Posterior cingulate gyrus (tissue), 11 donors: ENCODE measurements at places on chromosomes 3 and 15.
A peak's percentile ranks its signal among the peaks of the same experiment; 100 is the strongest.

DNA sequence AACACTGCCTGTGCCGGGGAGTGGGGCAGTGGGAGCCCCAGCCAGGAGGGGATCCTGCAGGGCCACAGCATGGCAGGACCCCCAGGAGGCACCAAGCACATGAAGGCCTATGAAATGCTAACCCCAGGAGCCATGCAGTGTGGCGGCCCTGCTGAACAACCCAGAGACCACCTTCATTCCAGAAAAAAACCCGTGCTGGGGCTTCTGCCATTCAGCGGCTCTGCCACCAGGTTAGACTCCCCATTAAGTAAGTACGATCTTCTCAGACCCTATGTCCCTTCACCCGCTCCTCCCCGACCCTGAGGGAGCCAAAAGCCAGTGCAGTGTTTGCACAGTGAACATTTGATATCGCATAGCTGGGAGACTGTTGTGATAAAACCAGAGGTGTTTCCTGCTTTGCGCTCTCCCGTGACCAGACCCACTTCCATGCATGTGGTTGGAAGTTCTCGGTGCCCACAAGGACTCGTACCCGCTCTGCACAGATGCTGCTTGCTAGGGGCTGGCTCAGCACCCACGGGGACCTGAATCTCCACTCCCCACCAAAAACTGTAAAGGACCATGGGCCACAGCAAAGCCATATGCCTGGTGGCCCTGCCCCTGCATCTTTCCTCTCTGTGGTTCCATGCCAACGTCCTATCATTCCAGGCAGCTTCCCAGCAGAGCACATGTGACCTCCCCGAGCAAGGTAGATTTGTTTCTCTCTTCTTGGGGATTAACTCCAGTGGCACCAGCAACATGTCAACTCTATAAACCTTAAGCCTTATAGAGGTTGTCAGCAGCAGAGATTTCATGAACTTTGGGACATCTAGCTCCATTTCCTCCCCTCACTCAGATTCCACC, 5.3 kb downstream of the PLA2G4D start:
- no peak for DNase-seq

DNA sequence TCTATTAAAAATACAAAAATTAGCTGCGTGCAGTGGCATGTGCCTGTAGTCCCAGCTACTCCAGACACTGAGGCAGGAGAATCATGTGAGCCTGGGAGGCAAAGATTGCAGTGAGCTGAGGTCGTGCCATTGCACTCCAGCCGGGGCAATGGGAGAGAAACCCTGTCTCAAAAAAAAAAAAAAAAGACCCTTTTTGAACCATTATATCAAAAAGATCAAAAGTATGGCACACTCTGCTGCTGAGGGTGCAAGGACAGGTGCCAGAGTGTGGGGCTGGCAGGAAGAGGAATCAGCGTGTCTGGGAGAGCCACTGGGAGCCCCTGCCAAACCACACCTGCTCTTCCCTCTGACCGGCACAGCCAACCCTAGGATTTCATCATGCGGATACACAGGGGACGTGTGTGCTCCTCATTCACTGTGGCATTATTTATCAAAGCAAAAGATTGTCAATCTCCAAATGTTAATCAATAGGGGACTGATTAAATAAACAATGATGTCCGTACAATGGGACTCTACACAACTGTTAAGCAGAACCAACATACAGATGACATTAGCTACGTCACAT, 147.3 kb upstream of the TLE3 start:
- no peak for DNase-seq

GRCh38 chr3:79597709-79598108, 170.1 kb downstream of the ROBO1 start:
- no peak for DNase-seq

GRCh38 chr3:107767897-107768605, 245.3 kb downstream of the BBX start:
- no peak for DNase-seq

GRCh38 chr15:97517737-97518136, 442.8 kb upstream of the ARRDC4 start:
- no peak for DNase-seq

- no peak for DNase-seq
These were observed 92.6 kb downstream of the FHIT start for GRCh38 chr3:61158667-61159066.

DNA sequence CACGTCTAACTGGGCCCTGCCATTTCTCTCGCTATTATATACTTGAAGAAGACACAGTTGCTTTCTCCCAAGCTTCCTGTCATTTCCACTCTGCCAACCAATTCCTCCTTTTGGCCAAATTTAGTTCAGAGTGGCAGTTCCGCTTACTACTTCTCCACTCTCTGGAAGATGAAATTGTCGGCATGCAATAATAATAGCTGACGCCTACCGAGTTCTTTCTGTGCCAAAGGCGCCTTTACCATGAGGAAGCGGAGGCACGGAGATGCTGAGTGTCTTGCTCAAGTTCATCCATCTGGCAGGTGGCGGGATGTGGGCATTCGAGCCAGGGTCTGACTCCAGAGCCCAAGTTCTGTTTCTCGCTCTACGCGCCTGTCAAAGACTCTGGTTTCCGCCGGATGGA, 14.6 kb upstream of the NRROS start:
- no peak for DNase-seq

DNA sequence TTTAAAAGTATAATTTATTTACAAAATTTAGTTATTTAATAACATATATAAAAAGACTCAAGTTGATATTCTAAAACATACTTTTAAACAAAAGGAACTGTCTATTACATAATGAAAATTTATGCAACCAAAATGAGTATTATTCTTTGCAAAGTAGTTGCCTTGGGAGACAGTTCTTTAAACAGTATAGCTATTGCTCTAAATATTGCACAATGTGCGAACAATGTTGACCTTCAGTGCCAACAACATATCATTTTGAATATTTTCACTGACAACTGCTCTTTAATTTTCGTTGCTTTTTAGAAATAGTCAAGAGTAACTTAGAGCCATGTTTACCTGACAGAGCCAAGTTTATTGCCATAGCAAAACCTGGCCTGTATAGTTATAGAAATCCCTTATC, 124.9 kb downstream of the ZBTB20 start:
- DNase-seq, result no peak

GRCh38 chr3:98262046-98262445, 2.0 kb upstream of the OR5H6 start:
- no peak for DNase-seq

- DNase-seq, result no peak
These were observed 87.0 kb upstream of the BOC start for GRCh38 chr3:113124256-113124830.

GRCh38 chr3:111470032-111470431, 72.0 kb upstream of the CD96 start:
- DNase-seq, result no peak

DNA sequence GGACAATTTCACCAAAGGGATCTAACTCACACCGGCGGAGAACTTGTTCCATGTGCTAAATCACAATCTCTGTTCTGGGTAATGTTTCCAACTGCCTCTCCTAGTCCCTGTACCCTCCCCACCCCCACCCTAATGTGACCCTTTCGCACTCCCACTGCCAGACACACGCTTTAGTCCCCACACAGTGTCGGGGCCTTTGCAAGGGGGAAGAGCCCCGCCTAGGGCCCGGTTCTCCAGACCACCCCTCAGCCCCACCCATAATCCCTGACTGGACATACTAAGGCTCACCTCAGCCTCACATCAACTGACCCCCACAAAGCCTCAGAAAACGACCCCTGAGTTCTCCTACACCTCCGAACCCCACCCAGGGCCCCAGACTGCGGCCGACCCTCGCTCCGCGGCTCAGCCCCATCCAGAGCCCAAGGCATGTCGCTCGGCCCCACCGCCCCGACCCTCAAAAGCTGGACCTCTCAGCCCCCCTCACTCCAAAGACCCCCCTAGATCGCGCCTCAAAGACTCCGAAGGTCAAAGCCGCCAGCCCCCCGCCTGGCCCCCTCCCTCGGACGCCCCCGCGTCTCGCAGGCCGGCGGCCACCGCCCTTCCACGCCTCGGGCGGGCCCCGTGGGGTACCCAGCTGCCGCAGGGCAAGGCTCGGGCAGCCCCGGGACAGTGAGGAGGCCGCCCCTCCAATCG, 72.0 kb upstream of the MAP4 start:
- peak; percentile 24 for DNase-seq

DNA sequence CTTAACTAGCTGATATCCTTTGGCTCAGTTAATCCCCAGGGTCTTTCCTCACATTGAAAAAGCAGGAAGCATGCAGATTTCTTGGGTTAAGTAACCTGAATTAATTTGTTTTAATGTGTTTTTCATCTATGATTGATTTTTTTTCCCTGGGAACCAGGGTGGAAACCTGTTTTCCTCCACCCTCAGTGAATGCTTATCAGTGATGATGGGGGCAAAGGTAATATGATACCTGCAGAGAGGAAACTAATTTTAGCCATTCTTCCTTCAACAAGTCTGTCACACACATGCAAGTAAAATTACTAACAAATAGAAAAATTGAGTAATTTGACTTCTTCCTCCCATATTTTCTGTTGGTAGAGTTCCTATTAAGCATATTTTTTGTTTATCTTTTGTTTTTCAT, 5.9 kb downstream of the CASR start:
- DNase-seq, result no peak

GRCh38 chr3:171373711-171374110, 86.5 kb downstream of the TNIK start:
- no peak for DNase-seq

DNA sequence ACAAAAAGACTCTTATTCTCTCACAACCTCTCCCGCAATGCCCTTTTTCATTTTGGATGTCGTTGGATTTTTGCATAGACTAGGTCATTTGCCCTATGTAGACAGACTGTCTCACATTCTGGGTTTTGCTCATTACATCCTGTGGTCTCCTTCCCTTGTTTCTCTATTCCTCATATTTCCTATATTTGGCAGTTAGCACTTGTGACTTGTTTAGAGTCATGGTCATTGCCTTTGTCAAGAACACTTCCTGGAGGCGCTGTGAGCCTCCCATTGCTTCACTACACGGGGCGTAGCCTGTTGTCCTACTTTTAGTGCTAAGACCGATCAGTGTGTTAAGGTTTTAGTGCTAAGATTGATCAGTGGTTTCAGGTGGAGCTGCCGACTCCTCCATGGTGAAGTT, 16.1 kb upstream of the TATDN2 start:
- no peak for DNase-seq

DNA sequence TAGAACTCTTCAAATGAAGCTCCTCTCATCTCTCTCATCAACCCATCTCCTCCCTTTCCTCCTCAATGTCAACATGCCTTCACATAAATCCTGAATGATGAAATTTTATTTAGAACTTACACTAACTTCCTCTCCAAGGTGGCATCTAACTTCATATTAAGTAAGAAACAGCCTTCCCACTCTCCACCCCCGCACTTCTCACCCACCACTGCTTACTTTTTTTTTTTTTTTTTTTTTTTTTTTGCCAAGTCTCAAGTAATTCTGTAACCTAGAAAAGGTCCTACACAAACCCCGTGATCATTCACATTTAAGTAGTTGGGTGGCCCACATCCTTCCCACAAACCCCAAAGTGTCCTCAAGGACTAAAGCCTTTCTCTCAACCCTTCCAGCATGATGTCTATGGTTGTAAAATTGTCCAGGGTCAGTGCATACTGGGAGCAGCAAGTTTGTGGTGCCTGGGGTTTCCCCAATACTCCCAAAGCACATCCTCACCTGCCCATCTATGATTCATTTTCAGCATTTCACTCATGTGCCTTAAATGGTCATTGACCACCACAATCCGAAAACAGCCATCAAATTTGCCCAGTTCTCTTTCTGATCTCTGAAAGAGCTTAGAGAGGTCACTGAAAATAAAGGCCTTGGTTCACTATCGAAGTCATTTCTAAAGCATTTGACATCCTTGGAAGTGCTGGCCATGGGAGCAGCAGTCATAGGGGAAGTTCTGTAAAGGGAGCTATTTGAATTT, 47.2 kb downstream of the CD86 start:
- DNase-seq, result no peak

DNA sequence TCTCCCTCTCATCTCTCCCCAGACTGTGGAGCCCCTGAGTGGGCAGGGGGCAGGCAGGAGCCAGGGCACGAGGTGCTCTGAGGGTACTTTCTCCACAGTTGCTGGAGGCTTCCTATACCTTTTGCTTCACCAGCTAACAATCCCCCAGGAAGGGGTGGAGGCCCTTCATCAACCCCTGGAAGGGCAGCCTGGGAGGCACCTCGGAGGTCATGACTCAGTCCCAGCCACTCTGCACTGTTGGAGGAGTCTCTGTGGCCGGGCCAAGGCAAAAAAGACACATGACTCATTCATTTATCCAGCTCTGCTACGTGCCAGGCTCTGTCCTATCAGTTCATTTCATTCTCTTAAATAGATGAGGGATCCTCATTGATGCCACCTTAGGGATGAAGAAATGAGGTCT, 15.6 kb upstream of the KY start:
- DNase-seq, result no peak

GRCh38 chr3:167998253-167998652, 97.5 kb downstream of the GOLIM4 start:
- no peak for DNase-seq

DNA sequence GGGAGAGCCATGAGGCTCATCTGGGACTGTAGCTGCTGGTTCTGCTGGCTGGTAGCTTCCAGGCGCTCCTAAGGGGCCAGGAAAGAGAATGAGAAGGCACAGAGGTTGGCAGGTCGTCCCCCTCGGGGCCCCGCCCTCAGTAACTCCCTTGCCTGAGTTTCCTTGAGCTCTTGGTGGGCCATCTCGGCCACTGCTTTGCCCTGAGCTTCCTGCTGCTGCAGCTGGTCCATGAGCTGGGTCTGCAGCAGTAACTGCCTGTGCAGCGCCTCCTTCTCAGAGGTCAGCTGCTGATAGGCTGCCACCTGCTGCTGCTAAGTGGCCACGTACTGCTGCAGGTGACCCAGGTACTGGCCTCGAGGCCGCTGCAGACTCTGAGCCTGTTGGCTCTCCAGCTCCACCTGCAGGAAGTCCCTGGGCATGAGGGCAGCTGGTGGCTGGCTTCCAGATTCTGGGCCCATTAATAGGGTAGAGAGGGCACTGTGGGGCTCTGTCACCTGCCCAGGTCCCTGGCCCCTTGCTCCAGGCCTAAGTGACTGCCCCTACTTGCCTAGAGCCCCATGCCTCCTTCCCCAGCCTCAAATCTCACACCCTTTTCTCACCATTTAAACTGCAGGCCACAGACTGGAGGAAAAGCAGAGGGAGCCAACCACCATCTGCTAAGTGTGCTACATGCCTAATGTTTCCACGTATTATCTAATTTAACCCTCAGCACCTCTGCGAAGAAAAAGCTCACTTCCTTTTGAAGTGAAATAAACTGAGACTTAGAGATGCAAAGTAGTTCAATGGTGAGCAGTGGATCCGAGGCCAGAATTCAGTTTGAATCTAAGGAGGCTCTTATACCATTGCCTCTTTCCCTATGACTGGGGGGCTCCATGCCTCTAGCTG, 10.8 kb upstream of the VPS33B start:
- DNase-seq, result peak; percentile 37

DNA sequence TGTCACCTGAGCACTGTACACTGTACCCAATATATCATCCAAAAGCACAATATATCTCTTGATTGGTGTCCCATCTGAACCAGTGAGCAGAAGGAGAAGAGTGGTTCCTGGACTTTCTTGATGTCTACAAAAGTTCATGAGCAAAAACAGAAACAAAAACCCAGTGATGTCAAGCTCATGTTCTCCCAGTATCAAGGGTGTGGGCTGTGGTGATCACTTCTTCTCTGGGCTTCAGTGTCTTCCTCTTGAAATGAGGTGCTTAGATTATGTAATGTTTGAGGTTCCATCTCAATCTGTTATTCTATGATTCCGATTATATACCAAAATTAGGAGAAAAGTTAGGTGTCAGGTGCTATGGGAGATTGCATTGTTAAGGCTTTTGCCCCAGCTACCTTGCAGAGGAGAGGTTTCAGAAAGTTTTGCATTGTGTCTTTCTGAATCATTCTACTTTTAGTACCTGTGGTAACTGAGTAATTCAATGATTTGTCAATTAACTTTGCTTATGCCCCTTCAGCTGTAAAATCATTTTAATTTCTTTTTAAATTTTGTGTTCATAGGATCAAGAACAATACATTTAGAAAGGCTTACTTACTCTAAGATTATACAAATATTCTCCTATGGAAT, 122.0 kb upstream of the EOMES start:
- DNase-seq, result no peak
